Activated T-cell treated with anti-CD3 and anti-CD28 coated beads for 24 hours (primary cell): ENCODE measurements at places on chromosomes 6 and 20.

DNA sequence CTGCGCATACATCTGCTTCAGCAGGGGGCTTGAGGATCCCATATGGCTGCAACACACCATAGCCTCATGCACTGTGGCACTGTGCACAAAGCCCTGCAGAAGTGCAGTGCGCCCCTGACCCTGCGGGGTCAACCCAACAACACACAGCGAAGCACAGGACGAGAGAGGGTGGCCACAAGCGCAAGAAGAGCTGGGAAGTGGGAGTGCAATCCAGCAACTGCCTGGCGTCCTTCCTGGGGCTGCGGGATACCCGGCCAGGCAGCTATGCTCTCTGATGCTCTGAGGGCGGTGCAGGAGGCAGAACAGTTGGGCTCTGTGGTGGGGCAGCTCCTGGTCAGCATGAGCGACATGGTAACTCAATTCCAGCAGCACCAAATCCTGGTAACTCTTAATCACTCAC, 5.6 kb upstream of the ACSS1 start:
- no peak for DNase-seq

- no peak for DNase-seq
Measured at GRCh38 chr6:31971279-31971992, 502 bp downstream of the DXO start.

DNA sequence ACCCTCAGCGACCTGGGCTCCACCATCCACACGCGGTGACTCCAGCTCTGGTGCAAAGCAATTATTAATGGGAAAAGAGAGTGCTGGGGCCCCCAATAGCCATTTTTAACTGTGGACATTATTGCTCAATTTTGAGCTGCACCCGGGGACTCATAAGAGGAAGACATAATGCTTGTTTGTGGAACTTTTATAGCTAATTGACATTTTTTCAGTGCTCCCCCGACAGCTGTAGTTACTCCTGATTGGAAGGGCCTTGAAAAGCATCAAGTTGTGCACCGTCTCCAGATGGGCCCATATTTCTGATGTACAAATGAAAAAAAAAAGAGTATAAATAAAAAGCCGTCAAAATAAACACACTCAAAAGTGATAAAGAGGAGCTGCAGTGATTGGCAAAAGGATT, 327.0 kb downstream of the KIF16B start:
- no peak for DNase-seq

GRCh38 chr6:127146932-127147331, 28.5 kb downstream of the RSPO3 start:
- DNase-seq = no peak

- DNase-seq = no peak
Measured at GRCh38 chr6:145863988-145864616, 49.5 kb upstream of the FBXO30 start.

GRCh38 chr6:70282312-70282918, 20.5 kb downstream of the COL9A1 start:
- no peak for DNase-seq

DNA sequence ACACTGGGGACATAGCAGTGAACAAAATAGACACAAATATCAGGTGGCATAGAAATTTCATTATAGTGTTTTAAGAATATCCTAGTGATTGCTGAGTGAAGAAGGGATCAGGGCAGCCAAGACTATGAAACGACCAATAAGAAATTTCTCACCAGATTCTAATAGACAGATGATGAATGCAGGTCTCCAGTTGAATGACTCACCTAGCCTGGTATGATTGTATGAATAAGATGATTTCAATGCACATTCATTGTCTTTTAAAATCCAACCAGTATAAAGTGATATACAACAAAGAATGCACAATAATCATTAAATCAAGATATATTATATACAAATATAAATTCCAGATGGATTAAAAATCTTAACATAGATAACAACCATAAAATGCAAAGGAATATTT, 124.5 kb upstream of the TENT5A start:
- DNase-seq = no peak

DNA sequence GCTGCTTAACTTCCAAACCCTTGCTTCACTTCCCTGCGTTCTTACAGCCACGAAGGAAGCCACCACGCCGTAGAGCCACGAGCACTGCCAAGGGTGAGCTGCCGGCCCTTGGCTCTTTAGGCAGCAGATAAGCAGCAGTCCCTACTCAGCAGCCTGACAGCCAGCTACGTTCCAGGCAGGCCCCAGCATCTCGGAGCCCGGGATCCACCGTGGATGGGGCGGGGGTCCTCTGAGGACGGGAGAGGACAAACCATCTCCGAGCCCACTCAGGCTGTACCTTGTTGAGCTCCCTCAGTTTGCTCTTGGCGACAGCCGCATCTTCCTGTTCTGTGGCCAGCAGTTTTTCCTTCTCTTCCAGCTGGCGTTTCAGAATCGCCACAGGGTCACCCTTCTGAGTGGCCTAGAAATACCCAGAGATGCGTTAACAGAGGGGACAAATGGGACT, 40.5 kb downstream of the RRBP1 start:
- DNase-seq = no peak

GRCh38 chr6:150541576-150541975, 58.1 kb upstream of the PLEKHG1 start:
- no peak for DNase-seq

GRCh38 chr20:63835021-63835858, 4.2 kb upstream of the ZBTB46 start:
- DNase-seq = no peak

DNA sequence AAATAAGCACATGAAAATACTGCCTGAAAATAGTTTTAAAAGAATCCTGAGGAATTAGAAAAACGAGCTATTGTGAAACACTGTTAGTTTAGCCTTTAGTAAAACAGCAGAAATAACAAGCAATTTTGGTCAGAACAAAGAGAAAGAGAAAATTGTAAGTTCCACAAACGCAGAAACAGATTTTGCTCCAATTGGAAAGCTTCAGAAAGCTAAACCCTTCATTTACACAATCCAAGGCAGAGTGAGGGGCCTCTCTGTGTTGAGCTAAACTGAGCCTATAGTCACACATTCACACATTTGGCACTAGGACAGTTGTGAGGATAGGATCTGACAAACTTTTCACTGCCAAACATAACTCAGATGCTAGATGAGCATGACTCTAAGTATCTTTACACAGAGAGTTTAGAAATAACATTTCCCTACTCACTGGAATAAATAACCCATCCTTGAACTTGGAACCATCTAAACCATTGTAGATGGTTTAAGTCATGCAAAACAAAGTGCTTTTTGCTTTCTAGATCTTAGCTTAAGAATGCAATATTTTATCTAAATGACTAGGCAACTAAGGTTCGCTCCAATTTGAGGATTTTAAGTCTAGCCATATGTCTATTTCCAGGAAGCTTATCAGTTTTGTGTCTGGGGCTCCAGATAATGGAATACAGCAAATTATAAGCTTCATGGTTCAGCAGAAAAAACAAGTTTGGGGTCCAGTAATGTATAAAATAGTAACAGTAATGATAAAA, 122.6 kb downstream of the SGK1 start:
- no peak for DNase-seq

- DNase-seq = no peak
Measured at GRCh38 chr6:57342148-57342669, 24.8 kb downstream of the PRIM2 start.

DNA sequence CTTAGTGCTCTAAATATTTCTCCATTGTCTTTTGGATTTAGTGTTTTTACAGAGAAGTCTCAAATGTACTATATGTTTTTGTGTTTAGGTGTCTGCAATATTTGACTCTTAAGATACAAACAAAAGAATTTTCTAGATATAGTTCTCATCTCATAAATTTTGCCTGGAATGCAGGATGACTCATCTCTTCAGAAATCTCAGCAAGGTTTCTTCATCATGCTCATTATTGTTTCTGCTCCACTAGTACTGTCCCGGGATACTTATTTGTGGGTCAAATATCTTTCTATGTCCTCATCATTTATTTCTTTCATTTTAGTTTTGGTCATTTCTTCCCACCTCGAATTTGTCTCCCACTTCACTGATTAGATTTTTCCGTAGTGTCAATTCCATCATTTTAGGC, 9.5 kb downstream of the AHI1 start:
- no peak for DNase-seq

- DNase-seq = no peak
Measured at GRCh38 chr6:26743157-26743821, 83.7 kb upstream of the ZNF322 start.

- no peak for DNase-seq
Measured at GRCh38 chr20:62588458-62589149, 53.7 kb upstream of the SLCO4A1 start.

- no peak for DNase-seq
Measured at GRCh38 chr6:161222706-161223234, 51.1 kb downstream of the AGPAT4 start.

DNA sequence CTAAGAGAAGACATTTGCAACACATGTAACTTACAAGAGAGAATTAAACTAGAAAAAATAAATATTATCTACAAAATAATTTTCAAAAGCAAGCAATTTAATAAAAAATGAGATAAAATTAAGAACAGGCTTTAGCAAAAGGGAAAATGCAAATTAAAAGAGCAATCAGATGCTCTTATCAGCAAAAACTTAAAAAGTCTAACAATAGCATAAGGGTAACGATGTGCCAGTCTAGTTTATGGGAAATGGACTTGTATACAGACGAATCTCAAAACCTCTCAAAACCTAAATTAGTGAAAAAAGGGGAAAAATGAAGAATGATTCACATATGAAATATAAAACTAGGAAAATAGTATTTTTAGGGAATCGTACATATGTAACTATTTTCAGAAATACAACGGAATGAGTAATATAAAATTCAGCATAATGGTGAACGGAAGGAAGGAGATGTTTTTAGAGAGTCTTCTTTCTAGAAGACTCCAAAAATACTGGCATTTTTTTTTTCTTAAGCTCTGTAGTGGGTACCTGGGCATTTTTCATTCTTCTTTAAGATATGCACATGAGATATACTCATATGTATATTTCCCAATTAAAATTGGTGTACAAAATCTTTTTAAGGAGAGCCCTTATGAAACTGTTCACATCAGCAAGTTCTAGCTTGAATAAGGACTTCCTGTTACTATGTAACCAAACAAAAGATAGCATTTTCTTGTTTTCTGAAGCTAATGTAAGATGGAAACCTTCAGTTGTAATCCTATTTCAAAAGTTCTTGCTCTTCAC, 927 bp upstream of the MANEA start:
- no peak for DNase-seq

DNA sequence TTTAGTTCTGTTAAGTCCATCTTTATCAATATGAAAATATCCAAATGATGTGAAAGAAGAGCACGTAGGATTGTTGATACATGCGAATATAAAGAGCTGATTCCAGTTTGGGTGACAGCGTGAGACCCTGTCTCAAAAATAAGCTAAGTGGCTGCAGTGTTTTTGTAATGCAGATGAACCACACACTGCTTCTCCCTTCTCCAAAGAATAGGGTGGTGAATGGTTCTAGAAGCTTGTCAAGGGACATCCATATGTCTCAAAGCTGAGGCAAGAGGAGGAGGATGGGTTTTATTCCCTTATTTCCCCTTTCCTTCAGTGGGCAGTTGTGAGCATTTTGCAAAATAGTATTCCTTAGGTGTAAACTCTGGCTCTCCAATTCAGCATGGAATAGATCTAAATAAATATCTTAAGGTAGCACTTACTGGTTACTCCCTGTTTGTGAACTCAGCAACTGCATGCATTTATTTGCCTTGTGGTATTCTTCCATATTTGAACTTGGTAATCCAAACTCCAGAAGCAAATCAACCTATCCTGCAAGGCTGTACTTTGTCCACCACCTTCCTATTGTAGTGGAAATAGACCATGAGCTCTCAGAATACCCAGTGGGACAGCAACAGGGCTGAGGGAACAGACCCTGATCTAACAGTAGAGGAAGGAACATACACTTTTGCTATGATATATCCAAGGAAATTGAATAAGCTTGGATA, 38.0 kb downstream of the XRN2 start:
- no peak for DNase-seq

DNA sequence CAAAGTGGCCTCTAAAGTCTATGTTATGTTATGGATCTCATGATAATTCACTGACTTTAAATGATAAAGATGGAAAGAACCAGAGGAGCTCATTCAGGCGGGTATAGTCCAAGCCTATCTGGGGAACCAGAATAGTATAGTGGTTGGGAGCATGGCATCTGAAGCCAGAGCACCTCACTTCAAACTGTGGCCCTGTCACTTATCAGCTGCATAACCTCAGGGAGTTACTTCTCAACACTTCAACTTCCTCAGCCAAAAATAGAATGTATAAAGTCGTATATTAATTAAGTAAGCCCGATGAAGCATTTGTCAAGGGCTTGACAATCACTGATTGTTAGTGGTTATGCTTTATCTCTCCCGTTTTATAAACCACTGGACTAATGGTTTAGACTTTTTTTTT, 112.7 kb downstream of the RTN4IP1 start:
- no peak for DNase-seq

DNA sequence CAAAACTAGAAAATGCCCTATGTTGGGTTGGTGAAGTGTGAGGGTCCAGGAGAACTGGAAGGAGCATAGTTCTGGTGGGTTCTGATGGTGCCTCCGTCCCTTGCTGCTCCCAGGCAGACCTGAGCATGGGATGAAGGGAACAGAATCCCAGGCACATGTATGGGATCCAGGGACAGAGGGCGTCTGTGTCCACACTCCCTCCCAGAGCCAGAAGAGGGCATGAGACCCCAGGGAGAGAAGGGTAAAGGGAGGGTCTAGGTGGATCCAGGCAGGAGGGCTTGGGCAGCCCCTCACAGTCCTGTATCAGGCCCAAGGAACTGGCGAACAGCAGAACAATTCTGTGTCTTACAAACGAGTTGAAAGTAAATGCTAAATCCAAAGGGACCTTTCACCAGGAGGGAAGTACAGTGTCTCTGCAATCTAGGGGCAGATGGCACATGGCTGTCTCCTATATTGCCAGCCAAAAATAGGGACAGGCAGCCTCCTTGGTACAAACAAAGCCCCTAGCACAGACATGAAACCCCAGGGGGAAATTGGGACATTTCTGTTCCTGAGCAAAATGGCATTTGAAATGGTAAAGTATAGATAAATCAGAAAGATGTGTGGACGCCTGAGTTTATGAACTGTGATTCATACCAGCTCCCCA, 2.5 kb upstream of the BPIFA1 start:
- DNase-seq = no peak

GRCh38 chr6:170575250-170575649, 9.2 kb downstream of the PDCD2 start:
- DNase-seq = no peak

DNA sequence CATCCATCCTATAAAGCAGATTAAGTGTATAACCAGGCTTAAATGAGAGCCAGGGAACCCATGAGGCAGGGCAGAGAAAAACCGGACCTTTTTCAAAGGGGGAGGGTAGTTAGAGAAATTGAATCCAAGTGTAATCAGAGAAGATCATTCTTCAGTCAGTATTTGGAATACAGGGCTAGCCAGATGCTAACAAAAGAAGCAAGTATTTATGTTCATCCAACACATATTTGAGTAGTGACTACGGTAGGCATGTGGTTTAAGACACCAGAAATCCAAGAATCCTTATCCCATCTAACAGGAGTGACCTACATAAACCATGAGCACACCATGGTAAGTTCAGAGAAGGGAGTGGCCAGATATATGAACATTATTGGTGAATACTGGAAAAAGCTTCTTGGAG, 46.8 kb upstream of the FAM83C start:
- no peak for DNase-seq
